Bronchus fibroblast of lung (primary cell): ENCODE measurements at places on chromosomes 11 and 22. TPM values are rescaled to one million over a fixed set of nuclear protein-coding genes. Genes with fewer than 3 reads are reported as not detected.

FHIP1B gene
- total RNA-seq: 9.4 and 10.7 TPM in 2 replicates

MRPL16 gene
- total RNA-seq: 61.7 and 67.1 TPM in 2 replicates

UBQLNL gene
- total RNA-seq: under 0.01 and 0.17 TPM in 2 replicates

APOL1 gene
- 0.34 and 0.59 TPM in 2 replicates for total RNA-seq

GAL3ST3 gene
- 0.59 and 1.2 TPM in 2 replicates for total RNA-seq

RASGRP2 gene
- under 0.01 and 0.15 TPM in 2 replicates for total RNA-seq

APOL4 gene
- total RNA-seq: not detected in 2 replicates

EFCAB6 gene
- 0.50 and 0.74 TPM in 2 replicates for total RNA-seq

HEPHL1 gene
- not detected in 2 replicates for total RNA-seq

PANX2 gene
- 0.17 and 0.45 TPM in 2 replicates for total RNA-seq
